ENCODE measurements at places on chromosomes 1 and 21.

DNA sequence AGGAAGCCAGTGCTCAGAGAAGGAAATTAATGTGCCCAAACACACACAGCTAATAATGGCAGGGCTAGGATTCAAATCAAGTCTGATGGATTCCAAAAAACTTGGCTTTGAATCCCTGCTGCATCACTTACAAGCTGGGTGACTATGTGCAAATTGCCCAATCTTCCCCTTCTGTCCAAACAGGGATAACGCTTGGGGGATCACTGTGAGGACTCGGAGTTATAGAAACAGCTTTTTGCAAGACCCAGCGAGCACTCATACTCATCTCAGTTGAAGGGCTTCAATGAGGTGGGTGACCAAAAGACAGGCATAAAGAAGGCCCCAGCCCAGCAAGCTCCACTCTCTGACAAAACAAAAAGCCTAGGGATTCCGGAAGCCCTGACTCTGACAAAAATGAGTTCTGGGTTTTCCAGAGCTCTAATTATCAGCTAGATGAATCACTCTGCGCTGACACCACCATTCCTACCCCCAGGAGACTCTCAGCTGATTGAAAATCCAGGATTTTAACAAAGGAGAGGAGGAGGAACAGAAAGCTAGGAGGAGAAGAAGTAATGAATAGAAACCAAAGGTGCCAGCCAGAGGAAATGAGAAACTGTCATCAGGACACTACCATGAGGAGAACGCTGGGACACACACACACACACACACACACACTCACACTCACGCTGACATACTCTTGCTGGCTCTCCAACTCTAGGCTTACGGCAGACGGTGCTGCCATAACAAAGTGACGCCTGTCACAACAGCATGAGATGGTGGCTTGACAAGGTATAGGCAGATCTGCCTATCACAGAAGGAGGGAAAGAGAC is 1.6 kb upstream of the STK40 start:
- H3K4me3 ChIP-seq, result peak overlapping the region; percentile 76
- H3K4me1 ChIP-seq, result peaks cover 48% of the 10 kb centered on the region
- no peaks in the 10 kb centered on the region for H3K27me3 ChIP-seq
- H3K36me3 ChIP-seq, result peaks cover 17% of the 10 kb centered on the region
- DNase-seq, result peak; percentile 59

GRCh38 chr1:59378621-59379370 is 81.9 kb downstream of the FGGY start:
- H3K27ac ChIP-seq, result no peak overlapping the region
- no peak overlapping the region for H3K4me3 ChIP-seq
- no peaks in the 10 kb centered on the region for H3K4me1 ChIP-seq
- DNase-seq, result no peak
- H3K36me3 ChIP-seq, result no peaks in the 10 kb centered on the region
- H3K27me3 ChIP-seq, result no peaks in the 10 kb centered on the region

- H3K27me3 ChIP-seq, result no peaks in the 10 kb centered on the region
- H3K27ac ChIP-seq, result no peak overlapping the region
- H3K36me3 ChIP-seq, result peaks cover 8% of the 10 kb centered on the region
- DNase-seq, result no peak
Measured at GRCh38 chr1:61332196-61332753, 249.9 kb downstream of the NFIA start.

DNA sequence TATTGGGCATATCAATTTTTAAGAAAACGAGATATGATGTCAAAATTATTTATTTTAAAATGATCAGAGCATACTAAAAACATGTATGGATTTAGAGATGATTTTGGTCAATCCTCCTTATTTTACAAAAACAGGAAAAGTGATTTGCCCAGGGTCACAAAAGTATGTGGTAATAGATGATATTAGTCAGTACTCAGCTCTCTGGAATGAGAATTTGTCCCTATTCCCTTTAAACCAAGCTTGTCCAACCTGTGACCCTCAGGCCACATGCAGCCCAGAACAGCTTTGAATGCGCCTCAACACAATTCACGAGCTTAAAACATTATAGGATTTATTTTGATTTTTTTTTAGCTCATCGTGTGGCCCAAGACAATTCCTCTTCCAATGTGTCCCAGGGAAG is 104.7 kb downstream of the AKT3 start:
- no peaks in the 10 kb centered on the region for H3K36me3 ChIP-seq
- no peaks in the 10 kb centered on the region for H3K27me3 ChIP-seq
- no peak for DNase-seq
- H3K4me3 ChIP-seq, result no peak overlapping the region

- no peak for DNase-seq
- H3K4me3 ChIP-seq, result no peak overlapping the region
- H3K4me1 ChIP-seq, result no peaks in the 10 kb centered on the region
- no peaks in the 10 kb centered on the region for H3K27me3 ChIP-seq
- no peaks in the 10 kb centered on the region for H3K36me3 ChIP-seq
Measured at GRCh38 chr1:113676524-113676923, 82.8 kb downstream of the PHTF1 start.

- H3K27ac ChIP-seq, result no peak overlapping the region
- H3K27me3 ChIP-seq, result no peaks in the 10 kb centered on the region
- H3K36me3 ChIP-seq, result no peaks in the 10 kb centered on the region
- H3K4me3 ChIP-seq, result no peak overlapping the region
Measured at GRCh38 chr1:61130338-61131000, 48.1 kb downstream of the NFIA start.

- H3K4me3 ChIP-seq, result no peak overlapping the region
- no peaks in the 10 kb centered on the region for H3K4me1 ChIP-seq
- no peak overlapping the region for H3K27ac ChIP-seq
- DNase-seq, result no peak
Measured at GRCh38 chr1:75520862-75521475, 89.9 kb downstream of the SLC44A5 start.

GRCh38 chr21:42956824-42957630 is 17.3 kb upstream of the PKNOX1 start:
- no peak overlapping the region for H3K27ac ChIP-seq
- H3K27me3 ChIP-seq, result no peaks in the 10 kb centered on the region
- no peak for DNase-seq
- H3K36me3 ChIP-seq, result no peaks in the 10 kb centered on the region

DNA sequence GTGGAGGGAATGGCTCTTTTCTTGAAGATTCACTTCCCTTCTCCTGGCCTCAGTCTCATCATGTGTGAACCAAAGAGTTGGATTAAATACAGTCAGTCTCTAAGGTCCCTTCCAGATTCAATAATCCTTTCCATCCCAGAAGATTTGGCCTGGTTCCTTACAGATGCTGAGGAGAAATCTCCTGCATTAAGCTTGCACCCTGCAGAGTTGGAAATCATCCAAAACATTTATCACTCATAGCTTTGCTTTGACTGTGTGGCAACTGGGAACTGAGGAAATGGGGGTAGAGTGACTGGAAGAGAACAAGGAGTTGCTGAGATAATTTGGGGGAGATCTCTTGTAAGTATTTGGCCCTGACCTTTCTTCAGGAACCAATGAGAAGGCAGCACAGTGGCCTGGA is 220.5 kb upstream of the SGIP1 start:
- H3K27ac ChIP-seq, result no peak overlapping the region
- H3K36me3 ChIP-seq, result no peaks in the 10 kb centered on the region
- DNase-seq, result no peak
- H3K27me3 ChIP-seq, result no peaks in the 10 kb centered on the region

GRCh38 chr1:78236716-78237115 is 190.9 kb downstream of the GIPC2 start:
- no peaks in the 10 kb centered on the region for H3K4me1 ChIP-seq
- no peak overlapping the region for H3K27ac ChIP-seq
- H3K36me3 ChIP-seq, result no peaks in the 10 kb centered on the region
- no peaks in the 10 kb centered on the region for H3K27me3 ChIP-seq
- H3K4me3 ChIP-seq, result no peak overlapping the region

GRCh38 chr1:85494904-85495266 is 29.9 kb upstream of the DDAH1 start:
- peak; percentile 23 for DNase-seq
- H3K4me1 ChIP-seq, result no peaks in the 10 kb centered on the region
- H3K27ac ChIP-seq, result no peak overlapping the region
- H3K4me3 ChIP-seq, result no peak overlapping the region

DNA sequence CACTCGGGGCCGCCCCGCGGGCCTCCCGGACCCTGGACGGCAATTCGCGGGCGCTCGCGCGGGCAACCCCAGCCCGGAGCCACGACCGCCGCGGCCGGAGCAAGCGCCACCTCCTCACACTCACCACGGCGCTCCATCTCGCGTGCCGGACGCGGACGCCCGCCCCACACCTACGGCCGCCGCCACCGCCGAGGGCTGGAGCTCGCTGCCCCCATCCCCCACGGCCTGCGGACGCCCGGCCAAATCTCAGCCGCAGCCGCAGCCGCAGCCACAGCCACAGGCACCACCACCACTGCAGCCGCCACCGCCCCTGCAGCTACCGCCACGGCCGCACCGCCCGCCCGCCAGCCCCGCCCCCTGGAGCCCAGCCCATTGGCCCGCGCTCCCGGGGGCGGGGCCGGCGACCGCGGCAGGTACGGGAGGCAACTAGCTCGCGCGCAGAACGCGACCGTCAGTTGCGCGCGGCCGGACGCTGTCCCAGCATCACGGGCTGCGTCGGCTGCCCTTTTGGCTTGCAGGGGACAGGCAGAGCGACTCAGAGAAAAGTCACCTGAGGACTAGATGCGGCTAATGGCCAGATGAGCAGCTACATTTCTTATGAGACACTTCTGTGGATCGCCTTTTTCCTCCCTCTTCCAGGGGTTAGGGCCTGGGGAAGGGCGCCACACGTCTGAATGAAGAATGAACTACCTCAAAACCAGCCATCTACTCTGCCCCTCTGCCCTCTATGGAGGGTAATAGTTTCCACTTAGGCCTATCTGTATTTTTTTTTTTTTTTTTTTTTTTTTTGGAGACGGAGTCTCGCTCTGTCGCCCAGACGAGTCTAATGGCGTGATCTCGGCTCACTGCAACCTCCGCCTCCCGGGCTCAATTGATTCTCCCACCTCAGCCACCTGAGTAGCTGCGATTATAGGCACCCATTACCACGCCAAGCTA is at the start of gene ARHGAP29:
Gene ARHGAP29 (minus strand): TSS at position 294 of the 936 bp plus-strand sequence. CDS start 5,973 bp downstream, outside the sequence.
- H3K4me1 ChIP-seq, result peaks cover 20% of the 10 kb centered on the region
- no peaks in the 10 kb centered on the region for H3K36me3 ChIP-seq
- peak; percentile 91 for DNase-seq
- H3K27ac ChIP-seq, result peak within 1 kb of the TSS; percentile 94
- no peaks in the 10 kb centered on the region for H3K27me3 ChIP-seq

DNA sequence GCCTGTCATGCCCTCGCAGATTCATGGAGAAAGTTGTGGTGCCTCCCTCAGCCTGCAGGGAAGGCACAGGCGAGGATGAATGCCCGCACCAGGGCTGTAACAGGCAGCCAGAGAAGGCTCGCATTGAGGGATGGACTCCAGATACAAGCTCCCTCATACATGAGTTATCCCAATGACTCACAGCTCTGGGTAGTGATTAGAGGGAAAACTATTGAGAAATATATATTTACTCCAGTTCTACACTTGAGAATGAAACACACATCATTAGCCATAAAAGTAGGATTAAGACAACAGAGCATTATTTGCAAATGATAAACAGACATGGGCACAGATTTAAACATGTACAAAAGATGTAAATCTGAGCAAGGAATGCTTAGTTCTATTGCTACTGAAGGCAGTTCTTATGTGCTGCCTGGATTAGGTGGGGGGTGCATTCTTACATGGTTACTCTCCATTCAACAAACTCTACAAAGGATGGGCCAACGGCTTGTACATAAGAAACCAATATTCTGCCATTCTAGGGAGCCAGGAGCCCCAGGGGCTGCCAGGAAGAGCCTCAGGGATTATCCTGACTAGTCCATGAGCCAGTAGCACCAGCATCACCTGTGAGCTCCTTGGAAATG is 97.9 kb downstream of the CSMD2 start:
- no peak overlapping the region for H3K4me3 ChIP-seq
- no peak for DNase-seq
- no peak overlapping the region for H3K27ac ChIP-seq
- no peaks in the 10 kb centered on the region for H3K4me1 ChIP-seq
- peaks cover 4% of the 10 kb centered on the region for H3K27me3 ChIP-seq
- H3K36me3 ChIP-seq, result no peaks in the 10 kb centered on the region

DNA sequence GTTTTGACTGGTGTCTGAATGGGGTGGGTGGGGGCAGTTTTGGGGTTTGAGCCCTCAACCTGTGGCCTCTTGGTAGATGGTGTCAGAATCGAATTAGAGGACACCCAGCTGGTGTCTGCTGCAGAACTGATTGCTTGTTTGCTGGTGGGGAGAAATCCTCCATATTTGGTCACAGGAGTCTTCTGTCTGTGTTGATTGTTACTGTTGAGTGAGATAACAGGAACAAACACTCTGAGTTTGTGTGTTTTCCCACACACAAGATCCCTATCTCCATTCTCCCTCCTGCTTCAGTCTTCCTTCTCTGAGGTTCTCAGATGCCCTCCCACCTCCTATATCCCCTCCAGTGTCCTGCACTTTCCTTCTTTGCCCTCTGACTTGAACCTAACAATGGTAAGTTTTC is 19.1 kb upstream of the CGN start:
- H3K27ac ChIP-seq, result no peak overlapping the region

GRCh38 chr1:47226121-47226838 is 5.7 kb downstream of the TAL1 start:
- no peaks in the 10 kb centered on the region for H3K36me3 ChIP-seq
- no peak overlapping the region for H3K27ac ChIP-seq
- peak overlapping the region; percentile 43 for H3K4me3 ChIP-seq
- H3K27me3 ChIP-seq, result peaks cover under 1% of the 10 kb centered on the region
- H3K4me1 ChIP-seq, result peaks cover 31% of the 10 kb centered on the region

DNA sequence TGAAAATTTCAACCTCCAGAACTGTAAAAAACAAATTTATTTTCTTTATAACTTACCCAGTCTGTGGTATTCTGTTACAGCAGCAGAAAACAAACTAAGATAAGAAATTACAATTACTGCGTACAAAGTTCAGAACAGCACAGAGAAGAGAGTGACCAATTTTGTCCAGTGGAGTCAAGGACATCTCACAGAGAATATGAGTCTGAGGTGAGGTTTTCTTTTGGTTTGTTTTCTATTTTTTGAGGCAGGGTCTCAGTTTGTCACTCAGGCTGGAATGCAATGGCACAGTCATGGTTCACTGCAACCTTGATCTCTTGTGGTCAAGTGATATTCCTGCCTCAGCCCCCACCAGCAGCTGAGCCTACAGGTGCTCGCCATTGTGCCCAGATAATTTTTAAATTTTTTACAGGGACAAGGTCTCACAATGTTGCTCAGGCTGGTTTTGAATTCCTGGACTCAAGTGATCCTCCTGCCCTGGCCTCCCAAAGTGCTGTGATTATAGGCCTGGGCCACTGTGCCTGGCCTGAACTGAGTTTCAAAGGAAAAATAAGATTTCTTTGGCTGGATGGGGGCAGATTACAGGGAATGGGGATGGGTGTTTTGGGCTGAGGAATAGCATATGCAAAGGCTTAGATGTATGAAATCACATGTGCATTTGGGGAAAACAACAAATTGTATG is 201.1 kb upstream of the USP24 start:
- H3K4me1 ChIP-seq, result no peaks in the 10 kb centered on the region
- H3K27me3 ChIP-seq, result no peaks in the 10 kb centered on the region
- H3K36me3 ChIP-seq, result no peaks in the 10 kb centered on the region
- H3K4me3 ChIP-seq, result no peak overlapping the region

GRCh38 chr1:226643611-226644540 is 95.2 kb downstream of the ITPKB start:
- no peak for DNase-seq
- no peaks in the 10 kb centered on the region for H3K27me3 ChIP-seq
- no peaks in the 10 kb centered on the region for H3K36me3 ChIP-seq
- H3K27ac ChIP-seq, result no peak overlapping the region
- no peaks in the 10 kb centered on the region for H3K4me1 ChIP-seq
